HuH-7 (cell line): ENCODE measurements at places on chromosomes 7 and 10.

- DNase-seq: no peak
These were observed 125.4 kb downstream of the PFKFB3 start for GRCh38 chr10:6327961-6328698.

DNA sequence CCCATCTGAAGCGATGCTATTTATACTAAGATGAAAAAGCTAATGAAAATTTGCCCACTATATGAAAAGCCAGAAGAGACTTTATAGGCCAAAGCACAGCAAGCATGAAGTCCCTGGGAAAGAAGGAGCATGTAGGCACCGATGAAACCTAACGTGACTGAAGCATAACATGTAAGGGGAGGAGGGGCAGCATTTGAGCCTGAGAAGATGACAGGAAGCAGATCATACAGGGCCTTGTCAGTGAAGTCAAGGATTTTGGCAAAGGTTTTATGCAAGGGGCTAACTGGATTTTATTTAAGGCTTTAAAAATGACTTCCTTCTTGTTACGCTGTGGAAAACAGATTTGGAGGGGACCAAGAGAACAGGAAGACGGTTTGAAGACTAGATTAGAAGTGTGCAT, 744.0 kb downstream of the PHTF2 start:
- DNase-seq: no peak

DNA sequence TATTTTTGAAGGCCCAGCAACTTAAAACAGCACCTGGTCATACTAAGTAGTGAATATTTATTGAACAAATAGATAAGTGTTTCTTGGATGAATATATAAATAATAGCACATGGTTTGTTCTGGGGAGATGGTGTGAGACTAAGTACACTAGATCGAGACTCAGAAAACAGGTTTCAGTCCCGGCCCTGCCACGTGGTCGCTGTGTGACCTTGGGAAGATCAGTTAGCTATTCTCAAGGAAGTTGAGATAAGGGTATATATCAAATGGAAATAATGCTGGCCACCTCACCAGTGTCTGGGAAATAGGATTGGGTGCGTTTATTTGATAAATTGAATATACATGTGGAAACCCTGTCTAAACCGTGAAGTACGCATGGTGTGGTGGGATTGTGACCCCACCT, 354.6 kb downstream of the SDK1 start:
- DNase-seq: no peak

GRCh38 chr7:94350734-94351133, 44.0 kb upstream of the COL1A2 start:
- no peak for DNase-seq

GRCh38 chr7:155381852-155382801, 75.8 kb upstream of the EN2 start:
- no peak for DNase-seq

DNA sequence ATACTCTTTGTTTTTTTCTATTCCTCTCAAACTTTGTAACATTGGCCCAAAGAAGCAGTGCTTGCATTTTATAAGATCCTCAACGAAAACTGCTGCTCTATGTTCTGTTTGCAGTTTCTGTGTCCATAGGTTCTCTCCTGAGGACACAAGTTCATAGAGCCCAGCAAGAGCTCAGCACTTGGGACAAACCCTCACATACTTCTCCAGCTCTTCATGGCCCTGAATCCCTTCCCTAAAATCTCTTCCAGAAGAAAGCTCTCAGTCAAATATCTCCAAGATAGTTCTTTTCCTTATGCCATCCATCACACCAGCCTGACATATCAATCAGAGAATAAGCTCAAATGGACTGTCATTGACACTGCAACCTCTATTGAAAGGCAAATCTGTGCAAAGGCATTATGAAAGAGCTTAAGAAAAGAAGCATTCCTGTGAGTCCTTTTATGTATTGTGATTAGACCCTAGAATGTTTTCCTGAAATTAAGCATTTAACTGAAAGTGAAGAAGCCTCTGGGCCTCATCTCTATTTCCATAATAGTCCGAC, 405.5 kb downstream of the ANKRD7 start:
- DNase-seq: no peak

GRCh38 chr7:105581066-105581811, at the start of gene EFCAB10:
Gene EFCAB10 (minus strand): TSS chr7:105581493. CDS start chr7:105581463, 30 bp downstream.
- DNase-seq: peak; percentile 76

GRCh38 chr10:71780156-71780555, 6.8 kb upstream of the VSIR start:
- DNase-seq: no peak

DNA sequence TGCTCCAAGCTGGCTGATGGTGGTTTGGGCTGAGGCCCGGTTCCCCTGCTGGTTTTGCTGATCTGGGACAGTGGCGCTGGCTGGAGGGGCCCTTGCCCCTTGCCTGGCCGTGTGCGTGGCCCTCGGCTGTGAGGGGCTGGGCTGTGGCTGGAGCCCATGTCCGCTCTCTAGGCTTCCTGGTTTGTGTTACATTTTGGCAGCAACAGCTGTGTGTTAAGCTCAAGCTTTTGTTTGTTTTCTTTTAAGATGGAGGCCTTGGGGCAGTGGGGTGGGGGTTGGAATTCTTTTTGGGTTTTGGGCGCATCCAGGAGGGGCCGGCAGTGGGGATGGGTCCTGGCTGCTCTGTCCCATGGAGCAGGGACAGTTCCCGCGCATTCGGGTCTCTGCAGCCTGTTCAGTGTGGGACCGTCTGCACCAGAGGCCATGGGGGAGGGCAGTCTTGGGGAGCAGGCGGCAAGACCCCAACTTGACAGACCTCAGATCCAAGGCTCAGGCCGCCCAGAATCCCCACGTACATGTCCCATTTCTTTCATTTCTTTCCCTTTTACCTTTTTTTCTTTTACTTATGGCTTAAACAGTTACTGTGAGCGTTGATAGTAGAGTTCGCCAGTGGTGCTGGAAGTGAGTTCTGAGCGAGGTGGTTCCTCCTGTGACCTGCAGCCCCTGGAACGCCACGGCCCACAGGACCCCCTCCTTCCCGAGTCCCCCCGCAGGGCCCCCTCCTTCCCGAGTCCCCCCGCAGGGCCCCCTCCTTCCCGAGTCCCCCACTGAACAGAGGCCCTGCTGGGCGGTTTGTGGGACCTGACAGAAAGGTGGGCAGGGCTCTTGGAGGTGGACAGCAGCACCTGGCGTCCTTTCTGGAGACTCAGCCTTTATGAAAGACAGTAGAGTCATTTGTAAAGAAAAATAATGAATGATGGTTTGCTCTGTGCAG, 75.3 kb downstream of the INPP5A start:
- DNase-seq: no peak
